Stimulated activated CD4-positive, alpha-beta T cell treated with anti-CD3 and anti-CD28 coated beads, Interleukin-15, amount 100 ng/mL, for 48 hours (primary cell): ENCODE measurements at places on chromosomes 5 and 9.

GRCh38 chr5:177291735-177292134 is 11.8 kb downstream of the RAB24 start:
- DNase-seq: no peak

DNA sequence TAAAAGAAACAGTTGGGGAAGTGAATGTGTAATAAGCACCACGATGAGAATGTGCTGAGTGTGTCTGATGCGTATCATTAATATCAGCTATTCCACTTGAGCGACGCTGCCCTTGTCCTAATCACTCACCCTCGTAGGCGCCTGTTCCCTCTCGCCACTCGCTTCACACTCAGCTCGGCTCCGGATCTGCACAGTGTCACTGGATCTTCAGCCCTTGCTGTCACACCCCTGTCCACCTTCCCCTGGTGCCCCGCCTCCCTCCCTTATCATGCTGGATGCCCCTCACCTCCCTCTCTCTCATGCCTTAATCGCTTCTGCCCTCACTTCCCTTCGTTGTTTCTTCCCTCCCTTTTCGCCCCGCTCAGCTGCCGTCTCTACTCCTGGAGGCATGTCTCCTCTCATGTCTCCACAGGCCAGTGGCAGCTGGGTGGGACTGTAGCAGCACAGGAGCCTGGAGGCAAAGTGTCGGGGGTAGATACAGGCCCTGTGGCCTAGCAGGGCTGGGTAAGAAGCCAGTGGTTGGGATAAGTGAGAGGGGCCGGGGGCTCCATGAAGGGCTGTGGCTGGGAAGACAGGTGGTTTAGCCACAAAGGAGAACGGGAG is 43.5 kb downstream of the ANKDD1B start:
- no peak for DNase-seq

DNA sequence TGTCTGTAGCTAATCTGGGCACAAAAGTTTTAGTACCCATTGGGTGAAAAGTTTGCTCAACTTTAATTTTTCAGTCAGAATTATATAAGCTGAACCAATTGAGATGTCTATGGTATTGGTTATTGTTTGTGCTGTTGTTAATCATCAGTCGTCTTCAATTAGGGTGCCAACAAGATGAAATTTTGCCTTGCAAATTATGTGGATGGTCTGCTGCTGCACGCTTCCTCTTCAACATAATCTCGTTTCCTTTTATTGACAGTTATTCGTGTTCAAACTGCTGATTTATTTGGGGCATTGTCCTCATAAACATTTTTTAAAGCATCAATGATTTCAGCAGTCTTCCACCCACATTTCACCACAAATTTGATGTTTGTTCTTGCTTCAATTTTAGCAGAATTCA is 194.0 kb downstream of the HTR1A start:
- no peak for DNase-seq

- DNase-seq: no peak
Measured at GRCh38 chr9:104853159-104853558, 74.8 kb downstream of the ABCA1 start.

- DNase-seq: no peak
Measured at GRCh38 chr5:130462516-130462915, 558.3 kb downstream of the CHSY3 start.

DNA sequence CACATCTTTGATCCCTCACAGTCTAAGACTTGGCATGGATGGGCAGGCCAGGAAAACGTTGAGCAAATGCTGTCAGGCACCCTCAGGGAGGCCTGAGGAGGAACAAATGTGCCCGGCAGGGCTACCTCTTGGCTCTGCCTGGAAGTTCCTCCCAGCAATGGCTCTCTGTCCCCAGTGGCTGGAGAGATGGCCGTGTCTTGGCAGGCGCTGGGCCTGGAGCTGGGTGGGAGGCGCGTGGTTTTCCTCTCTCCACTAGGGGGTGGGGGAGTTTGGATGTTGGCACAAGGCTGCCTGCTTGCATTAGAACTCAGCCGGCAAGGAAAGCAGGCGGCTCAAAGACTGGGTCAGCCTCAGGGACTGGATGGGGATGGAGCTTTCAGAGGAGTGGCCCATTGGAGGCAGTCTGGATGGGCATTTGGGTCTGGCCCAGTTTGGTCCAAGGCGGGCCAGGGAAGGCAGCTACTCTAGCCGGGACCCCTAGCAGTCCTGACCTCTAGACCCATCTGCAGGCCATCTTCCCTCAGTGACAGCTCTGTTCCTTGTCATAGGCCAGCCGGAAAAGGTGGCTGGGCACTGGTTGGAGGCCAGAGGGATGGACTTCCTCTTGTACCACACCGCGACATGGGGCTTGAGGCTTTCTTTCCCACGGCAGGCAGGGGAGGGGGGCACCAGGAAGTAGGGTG is 68.2 kb upstream of the STC2 start:
- DNase-seq: no peak

- no peak for DNase-seq
Measured at GRCh38 chr5:106258591-106259125, 1412.1 kb downstream of the EFNA5 start.

DNA sequence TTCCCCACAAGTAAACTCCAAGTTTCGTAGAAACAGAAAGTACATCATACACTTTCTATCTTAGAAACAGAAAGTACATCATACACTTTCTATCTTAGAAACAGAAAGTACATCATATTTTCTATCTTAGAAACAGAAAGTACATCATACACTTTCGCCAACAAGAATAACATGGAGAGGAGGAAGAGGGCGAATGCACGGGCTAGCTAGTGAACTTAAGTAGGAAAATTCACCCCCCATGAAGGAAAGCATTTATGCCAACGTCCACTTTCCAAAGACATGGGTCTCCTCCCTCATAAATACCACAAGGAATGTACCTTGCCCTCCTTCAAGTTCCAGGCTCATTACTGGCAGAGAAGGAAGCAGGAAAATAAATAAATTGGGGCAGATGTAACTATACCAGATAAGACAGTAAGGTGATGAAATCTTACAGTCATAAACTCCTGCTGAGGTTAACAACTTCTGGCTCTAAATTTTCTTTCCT is 64.7 kb downstream of the FRMD3 start:
- DNase-seq: no peak

GRCh38 chr9:107711542-107711941 is 222.0 kb upstream of the KLF4 start:
- no peak for DNase-seq

- DNase-seq: no peak
Measured at GRCh38 chr9:104854613-104855012, 73.3 kb downstream of the ABCA1 start.

DNA sequence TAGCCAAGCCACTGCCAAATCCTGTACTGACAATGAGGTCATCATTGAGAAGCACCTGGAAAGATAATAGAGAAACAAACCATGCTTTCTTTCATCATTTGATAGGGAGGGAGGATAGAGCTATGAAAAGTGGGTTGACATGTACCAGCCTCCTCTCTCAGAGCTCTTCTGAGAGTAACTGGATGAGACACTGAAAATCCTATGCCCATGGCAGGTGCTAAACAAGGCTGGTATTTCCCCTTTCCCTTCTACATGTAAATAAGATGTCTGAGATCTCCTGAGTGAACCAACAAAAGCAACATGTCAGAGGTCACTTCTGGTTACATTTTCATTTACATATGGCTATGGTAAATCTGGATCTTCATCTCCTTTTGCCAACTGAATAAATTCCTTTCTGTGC is 45.3 kb upstream of the TRAF1 start:
- no peak for DNase-seq

- DNase-seq: no peak
Measured at GRCh38 chr9:17742067-17742466, 163.2 kb downstream of the SH3GL2 start.

- no peak for DNase-seq
Measured at GRCh38 chr5:7492371-7492770, 96.4 kb downstream of the ADCY2 start.

GRCh38 chr5:134103998-134104654 is 10.4 kb upstream of the TCF7 start:
- no peak for DNase-seq

DNA sequence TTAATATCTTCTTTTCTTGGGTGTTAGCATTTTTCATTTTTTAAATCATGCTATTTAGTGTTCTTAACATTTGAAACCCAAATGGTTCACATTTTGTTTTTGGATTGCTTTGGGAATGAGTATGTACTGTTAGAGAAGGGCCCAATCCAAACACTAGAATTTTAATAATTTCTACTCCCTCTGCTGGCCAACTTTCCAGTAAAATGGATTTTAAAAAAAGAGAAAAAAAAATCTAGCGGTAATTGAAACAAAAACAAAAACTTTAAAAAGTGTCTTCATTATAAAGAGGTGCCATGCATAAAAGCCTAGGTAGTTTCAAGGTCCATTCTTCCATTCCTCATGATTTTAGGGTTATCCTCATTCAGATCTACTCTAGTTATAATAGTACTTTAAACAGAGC is 32.1 kb upstream of the RICTOR start:
- DNase-seq: no peak

- DNase-seq: no peak
Measured at GRCh38 chr9:70111042-70111602, 67.5 kb downstream of the MAMDC2 start.

- no peak for DNase-seq
Measured at GRCh38 chr9:76737154-76737902, 26.9 kb upstream of the PCA3 start.

- no peak for DNase-seq
Measured at GRCh38 chr9:23658376-23659258, 167.4 kb downstream of the ELAVL2 start.

DNA sequence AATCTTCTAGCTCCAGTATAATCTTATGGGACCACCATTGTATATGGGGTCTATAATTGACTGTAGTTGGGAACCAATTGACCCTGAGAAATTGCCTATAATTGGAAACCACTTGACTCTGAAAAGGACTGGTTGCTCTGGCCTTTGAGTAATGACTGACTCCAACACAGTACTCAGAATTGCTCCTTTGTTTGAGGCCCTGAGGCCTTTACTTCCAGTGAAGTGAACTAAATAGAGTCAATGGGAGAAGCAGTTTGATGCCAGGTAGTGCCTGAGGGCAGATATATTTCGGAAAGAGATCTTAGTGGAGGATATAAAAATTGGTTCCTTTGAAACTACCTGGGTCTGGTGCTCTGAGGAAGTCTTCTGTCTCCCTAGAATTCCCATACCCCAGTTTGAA is 16.0 kb upstream of the TMEM171 start:
- no peak for DNase-seq
